ENCODE measurements at places on chromosomes 3 and 15.

- DNase-seq: no peak
These were observed 15.1 kb downstream of the VEPH1 start for GRCh38 chr3:157488144-157488543.

GRCh38 chr3:183301937-183302580, 49.0 kb downstream of the B3GNT5 start:
- no peak for DNase-seq

DNA sequence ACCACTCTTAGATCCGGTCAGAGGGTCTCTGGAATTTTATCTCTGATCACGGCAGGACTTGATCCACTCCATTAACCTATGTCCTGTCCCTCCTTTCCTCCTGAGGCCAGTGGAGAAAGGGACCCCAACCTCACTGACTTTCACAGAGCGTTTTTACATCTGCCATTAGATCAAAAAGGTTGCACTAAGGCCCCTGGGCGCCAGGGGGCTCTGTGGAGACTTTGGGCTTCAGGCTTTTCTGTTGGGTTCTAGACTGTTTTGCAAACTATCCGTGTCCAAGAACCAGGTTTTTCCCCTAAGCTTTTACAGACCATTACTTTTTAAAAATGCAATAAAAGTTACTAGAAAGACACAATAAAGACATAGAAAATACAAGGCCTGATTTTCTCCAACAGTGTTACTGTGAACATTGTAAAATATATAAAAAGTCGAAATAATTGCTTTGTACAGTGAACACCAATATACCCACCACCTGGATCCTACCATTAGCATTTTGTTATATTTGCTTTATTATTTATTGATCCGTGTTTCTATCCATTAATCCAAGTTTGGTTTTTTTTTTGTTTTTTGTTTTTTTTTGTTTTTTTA, 159.7 kb downstream of the POLR2M start:
- no peak for DNase-seq

DNA sequence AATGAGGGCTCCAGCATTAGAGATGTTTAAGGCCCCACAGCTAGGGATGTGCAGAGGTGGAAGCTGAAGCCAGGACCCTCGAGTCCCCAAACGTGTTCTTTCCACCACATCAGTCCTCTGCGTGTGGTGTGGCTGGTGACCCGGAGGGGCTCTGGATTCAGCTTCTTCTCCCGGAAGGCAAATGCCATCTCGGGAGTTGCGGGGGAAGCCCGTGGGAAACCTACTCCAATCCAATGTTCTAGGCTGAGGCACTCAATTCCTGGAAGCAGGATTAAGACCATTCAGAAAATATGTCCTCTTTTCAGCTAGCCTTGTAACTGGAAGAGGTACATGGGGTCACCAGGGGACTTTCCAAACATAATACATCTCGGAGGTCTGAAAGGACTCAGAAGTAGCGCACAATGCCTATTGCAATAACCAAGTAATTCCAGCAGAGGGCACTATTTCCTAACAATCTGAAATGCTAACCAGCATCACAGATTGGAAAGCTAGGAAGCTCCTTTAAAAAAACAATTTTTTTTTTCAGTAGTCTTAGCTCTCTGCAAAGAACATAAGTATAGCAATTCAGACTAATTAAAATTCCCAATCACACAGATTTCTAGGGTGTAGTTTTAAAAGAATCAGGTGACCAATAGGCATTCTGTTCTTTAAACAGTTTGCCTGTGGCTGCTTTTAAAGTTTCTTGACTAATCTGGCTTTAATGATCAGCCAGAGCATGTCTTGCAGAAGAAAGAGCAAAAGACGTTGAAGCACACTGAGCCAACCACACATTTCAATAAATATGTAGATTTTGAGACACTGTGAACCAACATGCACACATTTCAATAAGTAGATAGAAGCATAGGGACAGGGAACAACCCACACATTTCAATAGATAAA, 36.1 kb downstream of the BNC1 start:
- no peak for DNase-seq

DNA sequence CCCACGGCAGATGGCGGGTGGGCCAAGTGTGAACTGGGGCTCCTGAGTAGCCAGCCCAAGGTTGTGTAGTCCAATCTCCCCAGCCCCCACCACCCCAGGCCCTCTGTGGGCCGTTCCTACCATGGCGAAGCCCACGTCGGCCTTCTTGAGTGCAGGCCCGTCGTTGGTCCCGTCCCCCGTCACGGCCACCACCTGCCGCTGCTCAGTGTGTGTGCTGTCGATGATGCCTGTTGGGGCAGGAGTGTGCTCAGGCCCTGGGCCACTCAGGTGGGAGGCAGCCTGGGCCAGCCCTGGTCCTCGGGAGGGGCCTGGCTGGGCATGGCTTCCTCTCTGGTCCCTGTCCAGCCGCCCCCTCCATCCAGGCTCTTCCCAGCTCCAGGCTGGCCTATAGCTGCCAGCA, 25.0 kb upstream of the SEC13 start:
- DNase-seq: no peak

DNA sequence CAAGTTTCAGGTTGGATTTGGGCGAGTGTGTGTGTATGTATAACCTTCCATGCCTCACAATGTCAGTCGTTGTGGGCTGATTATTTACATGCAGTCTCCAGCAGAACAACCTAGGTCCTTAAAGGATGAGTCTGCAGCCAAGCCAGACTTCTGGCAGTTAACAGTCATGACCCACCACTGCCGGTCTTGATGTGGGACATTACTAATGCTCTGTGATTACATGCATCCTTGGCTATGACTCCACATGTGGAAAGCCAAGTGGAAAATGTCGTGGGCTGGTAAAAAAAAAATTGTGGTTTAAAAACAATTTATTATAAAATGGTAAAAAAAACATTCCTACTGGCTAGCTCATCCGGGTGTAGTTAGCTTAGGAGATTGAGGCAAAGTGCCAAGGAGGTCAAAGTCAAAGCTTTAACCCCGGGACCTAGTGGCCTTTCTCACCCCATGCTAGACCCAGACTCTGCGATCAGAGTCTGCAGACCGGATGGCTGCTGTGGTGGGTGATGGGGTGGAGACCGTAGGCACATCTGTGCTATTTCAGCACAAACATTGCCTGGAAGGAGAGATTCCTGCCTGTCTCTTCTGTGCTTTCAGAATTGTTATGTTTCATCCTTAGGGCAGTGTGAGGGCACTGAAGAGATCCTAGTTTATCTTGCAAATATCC, 6.8 kb downstream of the RARRES1 start:
- DNase-seq: no peak
